ENCODE measurements at places on chromosomes 4 and X.

DNA sequence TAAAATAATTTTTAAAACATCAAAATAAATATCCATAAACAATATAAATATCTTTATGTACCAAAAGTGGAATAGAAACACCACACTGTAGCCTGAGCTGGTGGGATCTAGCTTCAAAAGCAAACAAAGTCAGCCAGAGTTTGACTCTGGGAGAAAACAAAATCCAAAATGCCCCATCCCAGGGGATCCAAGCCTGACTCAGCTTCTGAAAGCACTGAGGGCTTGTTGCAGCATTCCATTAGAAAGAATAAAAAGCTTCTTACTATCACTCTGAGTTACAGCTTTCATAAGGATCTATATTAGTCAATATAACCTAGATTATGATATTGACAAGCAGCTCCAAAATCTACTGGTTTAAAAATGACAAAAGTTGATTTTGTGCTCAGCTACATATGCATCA, 149.7 kb upstream of the ANKRD50 start:
- DNase-seq: no peak

- DNase-seq: no peak
Measured at GRCh38 chr4:189613207-189613606, 327.5 kb upstream of the FRG1 start.

- DNase-seq: no peak
Measured at GRCh38 chr4:142079959-142080358, 443.6 kb downstream of the IL15 start.

- no peak for DNase-seq
Measured at GRCh38 chr4:25442863-25443307, 65.8 kb downstream of the ANAPC4 start.

DNA sequence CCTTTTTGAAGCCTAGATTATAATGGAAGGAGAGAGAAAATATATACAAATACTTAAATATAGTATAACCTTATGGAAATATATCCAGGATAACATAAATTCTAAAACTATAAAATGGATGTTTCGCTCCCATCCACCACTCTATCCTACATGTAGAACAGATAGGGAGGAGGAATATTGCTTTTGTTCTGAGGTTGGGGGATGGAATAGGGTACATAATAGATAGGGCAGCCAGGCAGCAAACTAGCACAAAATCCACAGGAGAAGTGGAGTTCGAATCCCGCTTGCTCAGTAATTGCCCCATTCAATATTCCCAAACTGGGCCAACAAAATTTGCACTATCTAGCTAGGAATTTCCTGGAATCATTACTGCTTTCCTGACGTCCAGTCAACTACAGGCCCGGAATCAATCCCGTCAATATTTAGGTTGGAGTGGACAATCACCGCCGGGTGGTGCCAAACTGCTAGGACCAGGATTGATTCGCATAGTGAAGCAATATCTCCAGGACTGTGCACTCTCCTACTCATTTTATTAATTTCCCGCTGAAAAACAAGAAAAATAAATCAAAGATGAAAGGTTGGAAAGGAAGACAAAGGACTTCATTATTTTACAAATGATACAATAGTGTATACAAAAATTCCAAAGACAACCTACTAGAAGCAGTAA, 40.4 kb upstream of the PAPSS1 start:
- no peak for DNase-seq

- DNase-seq: no peak
Measured at GRCh38 chrX:138298268-138298667, 413.2 kb downstream of the FGF13 start.

GRCh38 chrX:112457788-112458187, 221.9 kb downstream of the LHFPL1 start:
- DNase-seq: no peak

All from GOT3 (cell line).